ENCODE measurements at places on chromosomes 3 and 15.
A peak's percentile ranks its signal among the peaks of the same experiment; 100 is the strongest.

GRCh38 chr3:180626844-180627243 is 24.9 kb downstream of the TTC14 start:
- no peak for DNase-seq

DNA sequence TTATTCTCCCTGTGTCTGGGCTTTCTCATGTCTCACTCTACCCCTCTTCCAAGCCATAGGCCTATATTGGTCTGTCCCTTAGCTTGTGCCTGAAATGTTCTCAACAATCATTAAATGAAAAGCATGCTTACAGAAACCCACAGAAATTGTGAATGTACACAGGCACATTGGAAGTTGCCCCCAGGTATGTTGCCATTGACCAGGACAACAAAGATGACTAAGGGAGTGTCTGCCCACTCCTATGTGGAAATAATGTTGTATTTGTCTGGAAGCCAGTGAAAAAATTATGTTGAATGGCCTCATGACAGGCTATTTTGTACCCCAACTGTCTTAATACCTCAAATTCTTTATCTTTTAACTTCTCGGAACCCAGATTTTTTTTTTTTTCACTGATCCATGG is 102.0 kb downstream of the TPRG1 start:
- DNase-seq = no peak

GRCh38 chr15:98405013-98405412 is 243.3 kb upstream of the IGF1R start:
- DNase-seq = no peak

GRCh38 chr3:186329589-186329988 is 32.4 kb downstream of the DGKG start:
- DNase-seq = no peak

DNA sequence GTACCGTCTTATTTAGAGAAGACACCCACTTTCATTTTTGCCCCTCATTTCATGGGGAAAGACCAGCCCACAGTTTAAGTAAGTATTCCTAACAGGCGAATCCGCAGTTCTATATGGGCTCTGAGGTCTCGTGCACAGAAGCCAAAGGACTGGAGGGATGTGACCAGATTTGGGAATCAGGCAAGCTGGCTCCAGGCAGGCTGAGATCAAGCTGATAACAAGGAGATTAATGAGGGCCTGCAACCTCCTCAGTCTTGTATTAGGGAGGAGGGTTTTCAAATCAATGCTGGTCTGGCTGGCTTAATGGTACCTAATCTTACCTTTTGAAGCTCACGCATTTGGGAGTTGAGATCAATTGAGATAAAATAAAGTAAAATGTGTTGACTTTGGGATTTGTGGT is 15.3 kb downstream of the ST8SIA2 start:
- no peak for DNase-seq

DNA sequence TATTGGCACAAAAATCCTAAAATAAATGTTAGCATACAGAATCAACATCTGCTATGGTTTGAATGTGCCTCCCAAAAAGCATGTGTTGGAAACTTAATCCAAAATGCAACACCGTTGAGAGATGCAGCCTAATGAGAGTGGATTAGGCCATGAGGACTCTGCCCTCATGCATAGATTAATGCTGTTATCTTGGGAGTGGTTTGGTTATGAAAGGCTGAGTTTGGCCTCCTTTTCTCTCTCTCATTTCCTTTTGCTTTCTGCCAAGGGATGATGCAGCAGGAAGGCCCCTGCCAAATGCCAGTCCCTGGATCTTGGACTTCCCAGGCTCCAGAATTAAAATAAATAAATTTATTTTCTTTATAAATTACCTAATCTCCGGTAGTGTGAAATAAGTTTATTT is 49.4 kb downstream of the SYNM start:
- no peak for DNase-seq

DNA sequence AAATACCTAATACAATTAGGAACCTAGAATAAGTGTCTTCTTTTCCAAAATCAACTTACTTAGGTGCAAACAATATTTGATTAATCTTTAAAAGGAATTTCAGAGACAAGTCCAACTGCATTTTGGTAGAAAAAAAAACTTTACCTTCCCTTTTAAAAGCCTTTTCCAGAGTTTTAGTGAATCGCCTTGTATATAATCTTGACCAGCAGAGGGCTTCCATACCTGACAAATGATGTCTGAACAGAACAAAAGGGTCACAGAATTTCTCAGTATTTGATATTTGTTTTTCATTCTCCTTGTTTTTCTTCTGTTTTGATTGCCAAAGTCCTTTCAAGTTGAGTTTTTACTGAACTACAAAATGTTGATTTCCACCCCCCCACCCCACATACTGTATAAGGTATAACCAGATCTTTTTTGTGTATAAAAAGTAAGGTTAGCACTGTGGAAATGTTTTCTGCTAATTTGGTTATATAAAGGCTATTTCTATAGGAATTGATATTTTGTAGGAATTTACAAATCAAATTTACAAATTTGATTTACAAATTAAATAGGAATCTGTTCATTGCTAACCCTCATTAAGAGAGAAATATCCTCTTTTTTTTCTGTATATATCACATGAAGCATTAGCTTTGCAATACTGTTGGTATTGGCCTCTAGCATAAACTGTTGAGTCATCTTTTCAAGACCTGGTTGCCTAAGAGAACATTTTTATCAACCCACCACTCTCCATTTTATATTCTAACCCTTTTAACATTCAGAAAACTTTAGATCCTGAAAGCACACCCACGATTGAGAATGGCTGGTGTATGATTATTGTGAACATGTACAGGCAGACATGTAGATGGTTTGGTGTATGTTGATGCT is 464.1 kb upstream of the RARB start:
- DNase-seq = no peak

GRCh38 chr3:138681463-138682220 is 73.1 kb downstream of the FAIM start:
- no peak for DNase-seq

DNA sequence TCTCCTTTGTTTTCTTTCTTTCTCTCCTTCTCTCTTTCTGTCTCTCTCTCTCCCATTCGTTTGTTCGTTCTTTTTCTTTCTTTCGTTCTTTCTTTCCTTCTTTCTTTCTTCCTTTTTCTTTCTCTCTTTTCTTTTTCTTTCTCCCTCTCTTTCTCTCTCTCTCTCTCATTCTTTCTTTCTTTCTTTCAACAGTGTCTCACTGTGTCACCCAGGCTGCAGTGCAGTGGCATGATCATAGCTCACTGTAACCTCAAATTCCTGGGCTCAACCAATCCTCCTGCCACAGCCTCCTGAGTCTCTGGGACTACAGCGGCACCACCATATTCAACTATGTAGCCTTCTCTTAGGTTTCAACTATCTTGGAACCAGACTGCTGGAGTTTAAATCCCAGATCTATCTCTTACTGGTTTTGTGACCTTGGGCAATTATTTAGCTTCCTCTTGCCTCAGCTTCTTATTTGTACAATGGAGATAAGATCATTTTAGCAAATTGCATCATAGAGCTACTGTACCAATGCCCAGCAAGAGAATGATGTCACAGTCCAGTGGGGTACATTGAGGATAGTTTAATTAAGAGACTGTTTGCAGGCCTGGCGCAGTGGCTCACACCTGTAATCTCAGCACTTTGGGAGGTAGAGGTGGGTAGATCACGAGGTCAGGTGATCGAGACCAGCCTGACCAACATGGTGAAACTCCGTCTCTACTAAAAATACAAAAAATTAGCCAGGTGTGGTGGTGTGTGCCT is 27.3 kb upstream of the PARL start:
- no peak for DNase-seq

- DNase-seq = no peak
Observed at GRCh38 chr3:186281176-186281575, 80.9 kb downstream of the DGKG start.

- DNase-seq = no peak
Observed at GRCh38 chr3:183984127-183984740, 33.5 kb downstream of the ABCC5 start.

- DNase-seq = peak; percentile 2
Observed at GRCh38 chr15:42736178-42736792, 643 bp downstream of the CDAN1 start.

DNA sequence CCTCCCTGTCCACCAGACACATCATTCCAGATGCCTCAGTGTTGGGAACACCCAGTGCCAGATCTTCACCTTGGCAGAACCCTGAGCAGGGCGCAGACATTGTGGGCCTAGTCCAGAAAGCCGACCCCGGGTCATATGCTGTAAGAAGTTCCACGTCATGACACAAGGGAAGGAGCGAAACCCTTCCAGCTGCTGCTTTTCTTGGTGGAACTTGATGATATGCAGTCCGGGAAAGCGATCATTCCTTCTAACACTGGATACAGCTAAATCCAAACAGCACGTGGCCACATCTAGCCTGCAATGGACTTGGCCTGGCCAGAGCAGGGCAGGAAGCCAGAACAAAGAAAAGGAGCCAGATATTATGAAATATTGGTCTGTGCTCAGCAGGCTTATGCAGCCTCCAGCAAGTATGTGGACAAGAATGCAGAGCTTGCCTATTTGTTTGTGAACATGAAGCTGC is 22.0 kb downstream of the GASK1A start:
- no peak for DNase-seq

- no peak for DNase-seq
Observed at GRCh38 chr3:175447521-175447920, 588.4 kb downstream of the NAALADL2 start.

DNA sequence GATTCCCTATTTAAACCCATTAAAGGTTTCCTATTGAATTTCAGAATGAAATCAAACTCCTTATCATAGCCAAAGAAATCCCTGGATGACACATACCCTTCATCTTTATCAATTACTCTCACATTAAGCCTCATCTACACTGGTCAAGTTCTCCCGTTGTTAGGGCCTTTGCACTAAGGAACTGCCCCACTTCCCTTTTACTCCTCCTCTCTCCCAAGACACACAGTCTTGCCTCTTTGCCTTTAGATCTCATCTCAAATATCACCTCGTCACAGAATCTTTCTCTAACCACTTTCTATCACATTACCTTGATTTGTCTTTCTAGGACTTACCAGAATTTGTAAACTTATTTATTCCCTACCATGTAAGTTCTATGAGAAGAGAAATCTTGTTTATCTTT is 117.6 kb downstream of the TMCC1 start:
- no peak for DNase-seq

DNA sequence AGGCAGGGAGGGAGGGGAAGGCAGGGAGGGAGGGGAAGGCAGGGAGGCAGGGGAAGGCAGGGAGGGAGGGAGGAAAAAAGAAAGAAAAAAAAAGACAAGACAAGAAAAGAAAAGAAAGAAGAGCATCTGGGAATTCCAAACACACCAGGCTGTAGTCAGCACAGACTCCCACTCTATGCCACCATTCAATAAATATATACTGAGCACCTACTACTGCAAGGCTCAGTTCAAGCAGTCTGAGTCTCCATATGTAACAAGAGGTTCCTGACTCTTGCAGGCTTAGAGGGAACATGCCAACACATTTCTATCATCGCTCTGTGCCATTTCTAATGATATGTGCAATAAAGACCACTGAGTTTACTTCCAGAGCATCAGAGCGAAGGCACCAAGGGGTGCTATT is 47.7 kb downstream of the ANXA2 start:
- DNase-seq = no peak

- no peak for DNase-seq
Observed at GRCh38 chr3:114743746-114744485, 403.2 kb downstream of the ZBTB20 start.

DNA sequence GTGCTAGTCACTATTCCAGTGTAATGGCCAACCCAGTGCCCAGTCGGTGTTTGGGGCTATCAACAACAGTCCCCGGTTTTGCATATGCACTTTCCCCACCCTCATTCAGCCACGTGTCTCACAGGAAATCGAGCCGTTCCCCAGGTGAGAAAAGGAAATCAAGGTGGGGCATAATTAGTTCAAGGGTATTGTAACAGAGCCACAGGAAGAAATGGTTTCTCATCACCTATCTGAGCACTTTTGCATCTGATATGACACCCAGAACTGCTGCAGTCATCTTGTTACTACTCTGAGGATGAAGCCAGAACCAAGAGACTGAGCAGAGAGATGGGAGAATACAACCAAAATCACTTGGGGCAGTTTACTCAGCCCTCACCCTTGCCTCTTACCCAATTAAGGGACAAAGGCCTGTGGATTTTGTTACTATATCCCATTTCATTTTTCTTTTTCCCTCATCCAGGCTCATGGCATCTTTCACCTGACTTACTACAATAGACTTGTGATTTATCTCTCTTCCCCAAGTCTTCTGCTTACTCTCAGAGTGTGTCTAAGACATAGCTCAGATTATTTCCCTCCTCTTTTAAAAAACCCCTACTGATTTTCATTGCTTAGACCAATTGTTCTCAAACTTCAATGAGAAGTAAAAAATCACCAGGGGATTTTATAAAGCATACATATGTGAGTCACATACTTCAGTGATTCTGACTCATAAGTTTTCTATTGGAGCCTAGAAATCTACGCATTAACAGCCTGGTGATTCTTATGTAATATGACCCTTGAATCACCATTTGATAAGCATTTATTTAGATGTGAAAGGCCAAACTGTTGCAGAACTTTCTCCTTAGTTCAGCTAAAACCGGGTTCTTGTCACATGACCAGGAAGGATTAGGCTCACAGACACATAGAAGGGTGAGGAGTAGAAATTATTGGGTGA is 40.5 kb downstream of the TRAT1 start:
- peak; percentile 51 for DNase-seq

- no peak for DNase-seq
Observed at GRCh38 chr15:59360305-59360704, 12.4 kb downstream of the MYO1E start.

GRCh38 chr15:75606711-75607699 is 18.5 kb downstream of the SNUPN start:
- peak; percentile 36 for DNase-seq

GRCh38 chr3:165875644-165876043 is 38.4 kb upstream of the BCHE start:
- no peak for DNase-seq

DNA sequence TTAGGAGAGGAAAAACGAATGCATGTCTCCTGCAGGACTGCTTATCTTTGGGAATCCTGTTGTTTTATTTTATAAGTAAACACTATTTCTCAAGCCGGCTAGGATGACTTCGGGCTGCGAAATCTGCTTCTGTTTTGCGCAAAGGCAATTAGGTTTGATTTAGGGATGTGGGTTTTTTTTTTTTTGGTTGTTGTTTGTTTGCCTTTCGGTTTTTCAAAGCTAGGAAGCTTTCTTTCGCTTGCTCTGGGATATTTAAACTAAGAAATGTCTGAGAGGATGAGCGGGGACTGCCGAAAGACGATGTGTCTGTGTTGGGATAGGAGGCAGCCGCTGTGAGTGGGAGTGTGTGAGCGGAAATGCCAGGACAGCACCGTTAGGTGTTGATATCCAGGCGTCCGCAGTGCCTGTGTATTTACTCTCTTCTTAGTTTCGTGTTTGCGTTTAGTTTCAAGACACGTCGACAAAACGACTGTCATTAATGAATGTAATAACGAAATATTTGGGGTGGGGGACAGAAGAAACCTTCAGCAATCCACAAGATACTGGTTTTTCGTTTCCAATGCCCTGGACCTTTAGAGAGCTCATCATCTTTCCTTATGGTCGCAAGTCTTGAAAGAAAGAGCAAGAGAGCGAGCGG is 604 bp downstream of the ISL2 start:
- DNase-seq = peak; percentile 30

DNA sequence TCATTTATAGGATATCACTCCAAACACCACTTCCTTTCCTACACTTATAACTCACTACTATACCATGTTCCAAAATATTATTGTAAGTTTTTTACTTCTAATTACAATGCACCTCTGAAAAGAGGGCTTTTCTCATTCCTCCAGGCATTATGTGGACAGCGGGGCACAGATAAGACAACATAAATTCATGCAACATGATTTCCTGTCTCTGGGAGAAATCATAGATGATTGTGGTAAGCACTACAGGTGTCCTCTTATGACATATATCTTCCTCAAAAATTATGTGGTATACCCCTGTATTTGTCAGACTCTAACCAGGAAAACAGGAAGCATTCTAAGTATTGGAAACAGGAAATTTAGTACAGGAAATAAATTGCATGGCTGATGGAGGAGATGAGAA is 45.7 kb upstream of the INO80 start:
- no peak for DNase-seq

Data from CD4-positive, alpha-beta T cell treated with Interleukin-12 subunit alpha and Interleukin-12 subunit beta, for 1 hour (primary cell).